ENCODE measurements at places on chromosomes 2 and 18. TPM values are rescaled to one million over a fixed set of nuclear protein-coding genes. Genes with fewer than 3 reads are reported as not detected.

The UCN gene
- total RNA-seq: 0.40 TPM

The SCN7A gene
- total RNA-seq: not detected

The RAB6D gene
- total RNA-seq: not detected

The POLR1A gene
- total RNA-seq: 45.3 TPM

The DCDC2C gene
- total RNA-seq: not detected

The FANCL gene
- total RNA-seq: 18.6 TPM

The AGXT gene
- total RNA-seq: not detected

The UGT1A5 gene
- total RNA-seq: 1.3 TPM

The UGT1A8 gene
- under 0.01 TPM for total RNA-seq

The ITGB6 gene
- total RNA-seq: 461 TPM

The GPR35 gene
- 0.17 TPM for total RNA-seq

The TFCP2L1 gene
- total RNA-seq: 174 TPM

The LRRFIP1 gene
- total RNA-seq: 69.8 TPM

The RNF125 gene
- 5.6 TPM for total RNA-seq

The UGT1A3 gene
- total RNA-seq: 0.37 TPM

The SRBD1 gene
- total RNA-seq: 18.8 TPM

The KRTCAP3 gene
- total RNA-seq: 1.5 TPM

The NXPH2 gene
- not detected for total RNA-seq

The RGPD5 gene
- total RNA-seq: 47.3 TPM

The MAP3K20 gene
- 31.8 TPM for total RNA-seq

The SRD5A2 gene
- total RNA-seq: not detected

The RBM44 gene
- total RNA-seq: 0.14 TPM

The STEAP3 gene
- total RNA-seq: 35.2 TPM

The IKZF2 gene
- 17.3 TPM for total RNA-seq

The TYMS gene
- total RNA-seq: 66.5 TPM

The RETSAT gene
- 107 TPM for total RNA-seq

The NT5C1B gene
- total RNA-seq: 0.17 TPM

The TXNDC2 gene
- not detected for total RNA-seq

The CREG2 gene
- total RNA-seq: under 0.01 TPM

The GPR45 gene
- total RNA-seq: not detected

The SLC16A14 gene
- total RNA-seq: 0.51 TPM
